Panc1 (cell line): ENCODE measurements at places on chromosomes 1 and 21.
A peak's percentile ranks its signal among the peaks of the same experiment; 100 is the strongest.

GRCh38 chr1:85544689-85545215 lies 35.8 kb upstream of the CCN1 start:
- DNase-seq = peak; percentile 77

- DNase-seq = no peak
These were observed 26.5 kb downstream of the SNAP47 start for GRCh38 chr1:227761621-227762230.

- DNase-seq = no peak
These were observed 335.5 kb downstream of the COL11A1 start for GRCh38 chr1:102772831-102773230.

DNA sequence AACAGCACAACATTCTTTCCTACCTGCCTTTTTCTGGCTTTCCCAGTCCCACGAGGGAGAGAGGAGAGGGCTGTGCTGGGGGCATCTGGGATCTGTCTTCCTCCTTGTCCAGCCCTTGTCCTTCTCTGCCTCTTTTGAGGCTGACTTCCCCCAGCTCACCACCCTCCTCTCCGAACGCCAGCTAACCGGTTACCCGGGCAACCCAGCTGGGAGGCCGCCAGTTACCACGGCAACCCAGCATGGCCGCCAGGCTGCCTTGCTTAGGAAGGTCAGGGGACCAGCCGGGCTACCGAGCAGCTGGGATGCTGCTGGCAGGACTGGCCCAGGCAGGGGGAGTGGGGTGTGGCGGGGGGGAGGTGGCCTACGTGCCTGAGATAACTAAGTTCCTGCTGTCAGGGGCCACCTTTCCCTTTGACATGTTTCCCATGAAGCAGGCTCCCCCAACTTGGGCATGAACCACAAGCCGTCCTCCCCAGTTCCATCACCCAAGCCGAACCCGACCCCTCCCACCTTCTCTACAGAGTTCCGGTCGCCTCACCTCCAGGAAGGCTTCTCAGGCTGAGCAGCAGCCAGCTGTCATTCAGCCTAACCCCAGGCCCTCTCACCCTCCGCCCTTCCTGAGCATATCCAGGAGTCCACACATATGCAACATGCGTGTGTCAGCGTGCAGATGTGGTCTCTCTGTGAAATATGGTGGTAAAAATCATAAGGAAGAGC lies 8.7 kb downstream of the PLEKHA6 start:
- no peak for DNase-seq

DNA sequence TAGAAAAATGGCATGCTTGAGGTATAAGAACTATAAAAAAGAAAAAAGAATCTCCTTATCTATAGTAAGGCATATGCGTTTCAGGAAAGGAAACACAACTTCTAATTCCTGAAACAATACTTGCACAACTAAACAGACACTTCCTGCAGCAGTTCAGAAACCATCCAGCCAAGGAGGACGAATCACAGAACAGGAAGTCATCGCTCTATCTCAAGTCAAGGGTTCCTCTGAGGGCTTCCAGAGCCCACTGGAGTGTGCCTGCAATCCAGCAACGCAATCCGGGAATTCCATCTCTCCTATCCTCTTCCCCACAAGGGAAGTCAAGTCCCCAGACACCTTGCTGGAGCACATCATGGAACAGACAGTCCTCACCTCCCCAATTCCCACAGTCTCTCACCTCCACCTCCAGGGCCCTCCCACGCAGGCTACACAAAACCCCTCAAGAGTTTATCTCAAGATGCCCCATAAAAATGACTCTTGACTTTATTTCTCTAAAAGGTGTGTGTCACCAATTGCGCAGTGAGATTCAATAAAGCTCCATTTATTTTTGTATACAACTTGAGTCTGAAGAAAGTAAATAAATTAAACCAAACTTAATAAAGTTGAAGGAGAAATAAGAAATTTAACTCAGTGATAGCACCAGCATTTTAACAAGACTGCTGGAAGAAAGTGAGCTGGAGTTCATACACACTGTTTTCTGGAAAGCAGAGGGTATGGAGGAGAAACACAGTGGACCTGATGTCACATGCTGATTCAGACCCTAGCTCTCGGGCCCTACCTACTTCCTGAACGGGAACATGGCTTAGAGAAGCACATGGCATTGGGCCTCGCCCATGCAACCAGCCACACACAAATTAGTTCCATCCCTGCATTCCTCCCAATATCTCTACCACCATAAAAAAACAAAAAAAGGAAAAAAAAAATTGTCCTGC lies 39.9 kb downstream of the SIPA1L2 start:
- no peak for DNase-seq

DNA sequence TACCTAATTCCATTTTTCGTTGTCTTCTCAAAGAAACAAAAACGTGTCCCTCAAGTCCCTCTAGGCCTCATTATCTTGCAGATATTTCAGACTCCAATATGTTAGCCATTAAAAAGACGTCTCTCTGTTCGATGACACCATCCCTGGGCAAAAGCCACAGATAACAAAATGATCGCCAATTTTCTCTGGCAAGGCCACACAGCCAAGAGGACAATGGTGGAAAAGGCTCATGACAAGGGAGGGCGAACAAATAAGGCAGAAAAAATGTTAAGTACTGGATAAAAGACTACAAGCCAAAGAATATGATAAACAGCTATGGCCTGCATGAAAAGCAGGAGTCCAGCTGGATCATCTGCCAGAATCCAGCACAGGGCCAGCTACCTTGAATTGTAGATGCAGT lies 82.9 kb downstream of the TBX15 start:
- DNase-seq = no peak

DNA sequence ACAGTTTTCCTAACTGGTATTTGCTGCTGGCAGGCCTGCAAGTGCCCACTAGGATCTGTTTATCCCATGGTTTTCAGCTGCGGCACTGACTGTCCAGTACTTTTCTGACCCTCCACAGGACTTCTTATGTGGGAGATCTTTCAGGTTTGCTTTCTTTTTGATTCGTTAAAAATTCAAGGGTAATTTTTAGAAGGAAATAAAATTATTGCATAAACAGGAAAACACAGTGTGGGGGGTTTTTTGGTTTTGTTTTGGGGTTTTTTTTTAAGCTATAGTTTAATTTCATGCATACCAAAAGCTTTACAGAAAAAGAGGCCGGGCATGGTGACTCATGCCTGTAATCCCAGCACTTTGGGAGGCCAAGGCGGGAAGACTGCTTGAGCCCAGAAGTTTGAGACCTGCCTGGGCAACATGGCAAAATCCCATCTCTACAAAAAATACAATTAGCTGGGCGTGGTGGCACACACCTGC lies 3.6 kb downstream of the NIBAN1 start:
- DNase-seq = no peak

DNA sequence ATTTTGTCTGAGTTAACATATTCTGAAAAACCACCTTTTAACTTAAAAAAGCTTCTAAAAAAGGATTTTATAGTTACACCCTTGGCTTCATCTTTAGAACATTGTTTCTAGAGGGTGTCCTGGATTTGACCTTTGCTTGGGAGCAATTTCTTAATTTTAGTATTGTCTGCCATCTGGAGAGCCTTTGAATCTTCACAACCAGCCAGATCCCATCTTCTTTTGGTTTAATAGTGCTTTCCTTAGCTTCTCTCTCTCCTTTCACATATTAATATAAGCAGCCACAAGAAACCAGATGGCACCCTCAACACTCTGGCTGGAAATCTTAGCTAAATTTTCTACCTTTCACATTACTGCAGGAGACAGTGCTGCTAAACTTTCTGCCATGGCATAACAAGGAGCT lies 76.5 kb upstream of the TSPAN2 start:
- no peak for DNase-seq

DNA sequence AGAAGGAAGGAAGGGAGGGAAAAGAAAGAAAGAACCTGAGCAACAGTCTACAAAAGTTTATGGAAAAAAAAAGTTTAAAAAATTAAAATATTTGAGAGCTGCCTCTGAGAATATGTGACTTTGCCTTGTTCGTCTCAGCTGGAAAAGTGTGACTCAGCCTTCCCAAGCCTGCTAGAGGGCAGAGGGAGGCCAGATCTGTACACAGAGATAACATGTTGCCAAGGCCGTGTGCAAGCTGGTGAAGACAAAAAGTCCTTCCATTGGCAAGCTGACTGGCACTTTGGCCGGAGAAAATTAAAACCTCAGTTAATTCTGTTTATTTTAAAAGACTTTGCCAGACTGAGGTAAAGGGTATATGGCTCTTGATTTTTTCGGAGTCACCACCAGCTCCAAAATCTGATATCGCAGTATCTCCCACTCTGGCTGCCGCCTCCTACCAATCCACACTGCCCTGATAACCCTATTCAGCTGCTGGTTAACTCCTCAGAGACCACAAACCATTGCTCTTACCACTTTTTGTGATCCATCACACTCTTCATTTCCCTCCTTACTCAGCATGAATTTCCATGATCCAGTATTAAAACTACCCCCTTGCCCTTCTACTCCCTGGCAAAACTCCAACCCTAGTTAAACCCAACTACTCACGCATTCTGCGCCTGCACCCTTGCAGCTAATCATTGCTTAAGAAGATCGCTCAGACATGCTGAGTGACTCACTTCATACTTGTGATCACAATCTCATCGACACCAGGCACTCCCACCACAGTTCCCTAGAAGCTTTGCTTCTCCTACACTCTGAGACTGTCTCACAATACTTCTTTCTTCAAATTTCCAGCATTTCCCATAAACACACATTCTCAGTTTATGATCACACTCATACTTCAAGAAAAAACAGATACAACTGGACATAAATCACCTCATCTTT lies 5.7 kb upstream of the PPP1R15B start:
- DNase-seq = peak; percentile 78

- no peak for DNase-seq
These were observed at the start of gene RSPO1 for GRCh38 chr1:37634244-37634991. Gene RSPO1 (minus strand): TSS chr1:37634892. CDS start chr1:37629661, 5,231 bp downstream.

- DNase-seq = no peak
These were observed 6.9 kb upstream of the TAS1R2 start for GRCh38 chr1:18866314-18866713.

DNA sequence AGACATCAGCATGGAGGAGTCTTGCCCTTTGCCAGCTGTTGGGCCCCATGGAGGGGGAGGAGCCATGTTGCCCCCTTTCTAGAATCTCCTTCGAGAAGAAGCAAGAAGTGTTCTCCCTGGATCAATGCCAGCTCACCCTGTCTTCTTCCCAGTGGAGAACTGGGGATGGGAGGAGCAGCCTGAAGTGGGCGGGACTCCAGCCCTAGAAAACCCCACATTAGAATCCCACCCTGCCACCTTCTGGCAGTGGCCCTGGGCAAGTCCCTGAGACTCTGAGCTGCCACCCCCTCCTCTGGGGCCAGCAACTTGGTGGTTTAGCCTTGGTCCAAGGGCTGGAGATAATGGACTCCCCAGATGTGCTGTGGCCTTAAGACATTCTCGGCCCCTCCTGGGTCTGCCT lies 51.7 kb downstream of the PAX7 start:
- DNase-seq = no peak

DNA sequence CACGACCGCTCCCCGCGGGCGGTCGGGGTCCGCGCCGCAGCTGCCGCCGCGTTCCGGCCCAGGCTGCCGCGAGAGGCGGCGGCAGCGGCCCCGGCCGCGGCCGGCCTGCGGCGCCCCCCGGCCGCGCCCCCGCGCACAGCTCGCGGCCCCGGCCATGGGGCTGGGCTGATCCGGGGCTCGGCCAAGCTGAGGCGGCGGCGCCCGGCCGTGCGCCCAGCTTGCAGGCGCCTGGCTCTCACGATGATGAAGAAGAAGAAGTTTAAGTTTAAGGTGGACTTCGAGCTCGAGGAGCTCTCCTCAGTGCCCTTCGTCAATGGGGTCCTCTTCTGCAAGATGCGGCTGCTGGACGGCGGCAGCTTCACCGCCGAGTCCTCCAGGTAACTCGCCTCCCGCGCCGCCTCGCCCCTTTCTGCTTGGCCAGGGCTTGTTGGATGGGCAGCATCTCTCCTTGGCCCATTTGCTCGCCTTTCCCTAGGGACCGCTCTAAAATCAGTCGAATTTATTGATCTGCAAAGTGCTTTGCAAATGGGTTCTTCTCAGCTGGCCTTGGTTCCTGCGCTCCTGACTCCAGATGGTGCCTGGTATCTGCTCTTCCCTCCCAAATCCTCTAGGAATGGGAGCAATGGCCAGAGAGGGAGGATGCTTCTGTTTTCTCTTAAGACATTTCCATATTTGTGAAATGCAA lies 431 bp downstream of the EEIG2 start:
- DNase-seq = no peak

- DNase-seq = no peak
These were observed 450.3 kb upstream of the ZP4 start for GRCh38 chr1:238340989-238341388.

GRCh38 chr1:177907000-177907399 lies 62.9 kb downstream of the SEC16B start:
- DNase-seq = no peak

GRCh38 chr1:41021526-41022308 lies at the start of gene SLFNL1:
Gene SLFNL1 (minus strand): TSS chr1:41021725. CDS start chr1:41020660, 1,065 bp downstream.
- no peak for DNase-seq
